Tongue (tissue), 3 donors: ENCODE measurements at places on chromosomes 7 and 10. TPM values are rescaled to one million over a fixed set of nuclear protein-coding genes. Genes with fewer than 3 reads are reported as not detected.

DNA sequence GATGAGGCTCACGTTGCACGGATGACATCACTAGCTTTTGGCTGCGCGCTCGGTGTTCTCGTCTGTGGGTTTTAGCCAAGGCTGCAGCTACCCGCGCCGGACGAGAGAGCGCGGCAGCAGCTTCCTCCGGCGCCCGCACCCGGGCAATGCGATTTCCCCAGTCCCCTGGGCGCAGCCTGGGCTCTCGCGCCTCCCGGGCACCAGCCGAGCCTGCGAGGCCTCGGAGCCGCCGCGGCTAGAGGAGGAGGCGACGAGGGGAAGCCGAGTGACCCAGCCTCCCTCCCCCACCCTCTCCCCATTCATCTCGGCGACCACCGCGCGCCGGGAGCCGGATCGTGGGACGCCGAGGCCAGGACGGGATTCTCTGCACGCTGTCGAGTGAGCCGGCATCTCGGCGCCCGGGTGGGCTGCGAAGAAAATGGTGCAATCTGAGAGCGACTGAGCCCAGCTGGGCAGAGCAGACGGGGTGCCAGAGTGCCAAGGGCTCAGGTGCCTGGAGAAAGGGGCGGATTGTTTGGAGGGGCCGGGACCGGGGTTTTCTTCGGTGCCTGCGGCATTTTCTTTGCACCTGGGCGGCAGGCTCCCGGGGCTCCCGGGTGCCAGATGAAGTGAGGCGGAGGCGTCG, 1.2 kb upstream of the TMEM178B start:
- peak; percentile 80 for DNase-seq

DNA sequence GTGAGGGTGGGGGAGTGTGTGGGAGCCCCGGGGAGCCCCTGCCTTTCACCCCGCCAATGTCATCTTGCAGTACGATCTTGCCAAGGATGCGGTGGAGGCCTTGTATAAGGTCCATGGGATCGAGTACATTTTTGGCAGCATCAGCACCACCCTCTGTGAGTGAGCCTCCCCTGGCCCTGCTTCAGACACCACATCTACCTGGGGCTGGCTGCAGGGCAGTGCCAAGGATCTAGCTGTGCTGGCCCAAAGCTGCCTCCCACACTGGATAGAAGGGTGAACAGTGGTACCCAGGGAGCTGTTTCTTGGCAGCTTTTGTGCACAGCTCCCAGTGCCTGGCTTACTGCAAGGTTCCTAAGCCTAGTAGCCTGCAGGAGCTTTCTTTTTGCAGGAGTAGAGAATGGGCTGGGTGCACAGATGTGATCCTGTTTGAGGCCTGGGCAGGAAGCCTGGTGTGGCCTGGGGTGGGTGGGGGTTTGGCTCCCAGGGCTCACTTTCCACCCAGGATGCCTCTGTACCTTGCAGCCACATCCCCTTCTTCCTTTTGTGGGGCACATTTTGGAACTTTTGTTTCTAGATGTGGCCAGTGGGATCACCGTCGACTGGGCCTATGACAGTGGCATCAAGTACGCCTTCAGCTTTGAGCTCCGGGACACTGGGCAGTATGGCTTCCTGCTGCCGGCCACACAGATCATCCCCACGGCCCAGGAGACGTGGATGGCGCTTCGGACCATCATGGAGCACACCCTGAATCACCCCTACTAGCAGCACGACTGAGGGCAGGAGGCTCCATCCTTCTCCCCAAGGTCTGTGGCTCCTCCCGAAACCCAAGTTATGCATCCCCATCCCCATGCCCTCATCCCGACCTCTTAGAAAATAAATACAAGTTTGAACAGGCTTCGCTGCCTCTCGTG, 12.2 kb upstream of the CPA1 start:
- no peak for DNase-seq

GRCh38 chr7:16609842-16610450, 35.6 kb downstream of the ANKMY2 start:
- no peak for DNase-seq

DNA sequence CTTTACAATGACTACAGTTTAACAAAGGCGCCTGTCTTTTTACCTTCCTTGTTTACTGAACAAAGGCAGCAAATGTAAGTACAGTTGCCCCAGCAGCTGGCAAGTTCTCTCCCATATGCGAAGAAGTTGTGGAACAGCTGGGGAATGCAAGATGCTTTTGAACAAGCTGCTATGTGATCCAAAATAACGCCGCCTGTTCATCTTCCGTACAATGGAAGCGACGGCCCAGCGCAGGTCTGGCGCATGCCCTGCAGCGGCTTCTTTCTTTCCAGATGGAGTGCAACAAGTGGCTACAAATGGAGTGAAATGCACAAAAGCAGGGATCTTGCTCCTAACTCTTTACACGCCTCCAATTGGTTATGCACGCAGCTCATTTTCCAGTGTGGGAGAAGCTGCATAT, 97.0 kb upstream of the SVIL start:
- peak; percentile 94 for DNase-seq

- peak; percentile 11 for DNase-seq
Measured at GRCh38 chr7:14622559-14622958, 280.0 kb downstream of the DGKB start.

GRCh38 chr7:45130910-45131309, 19.4 kb upstream of the TBRG4 start:
- no peak for DNase-seq

DNA sequence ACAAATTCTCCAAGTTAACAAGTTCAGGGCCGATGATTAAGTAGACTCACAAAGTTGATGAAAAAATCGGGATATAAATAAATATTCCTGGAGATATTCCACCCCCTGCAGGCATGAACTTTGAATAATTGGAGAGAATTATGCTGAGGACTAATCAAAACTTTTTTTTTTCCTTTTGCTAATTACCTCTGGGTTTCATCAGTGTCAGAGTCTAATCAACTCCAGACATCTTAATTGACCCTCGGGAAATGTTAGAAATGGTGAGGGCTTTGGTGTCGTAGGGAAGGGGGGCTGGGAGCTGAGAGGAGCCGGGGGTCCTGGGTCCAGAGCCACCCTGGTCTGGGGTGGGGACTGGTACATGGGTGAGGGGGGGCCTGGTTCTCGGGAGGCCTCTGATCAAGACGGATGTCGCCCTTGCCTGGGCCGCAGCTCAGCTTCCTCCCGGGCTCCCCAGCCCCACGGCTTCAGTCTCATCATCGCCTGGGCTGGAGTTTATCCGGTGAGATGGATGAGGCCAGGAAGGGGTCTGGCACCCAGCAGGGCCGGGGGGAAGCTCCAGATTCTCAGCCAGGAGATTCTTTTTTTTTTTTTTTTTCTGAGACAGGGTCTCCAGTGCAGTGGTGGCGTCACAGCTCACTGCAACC, 30.4 kb upstream of the ELFN1 start:
- peak; percentile 37 for DNase-seq

DNA sequence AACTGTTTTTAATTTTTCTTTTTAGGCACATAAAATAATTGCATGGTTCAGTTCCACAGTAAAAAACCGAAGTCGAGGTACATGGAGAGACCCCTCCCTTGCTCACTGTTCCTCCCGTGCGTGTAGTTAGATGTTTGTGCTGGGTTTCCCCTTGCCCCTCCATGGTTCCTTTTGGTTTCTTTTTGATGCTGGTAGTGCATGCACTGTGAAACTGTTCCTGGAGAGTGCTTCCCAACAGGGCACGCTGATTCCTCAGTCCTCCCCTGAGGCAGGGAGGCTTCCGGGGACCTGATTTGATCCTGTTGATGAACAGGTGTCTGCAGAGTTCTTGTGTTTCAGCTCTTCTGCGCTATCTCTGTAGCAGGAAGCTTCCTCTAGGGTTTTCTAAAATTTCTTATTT, 69.5 kb downstream of the ADCY1 start:
- no peak for DNase-seq

DNA sequence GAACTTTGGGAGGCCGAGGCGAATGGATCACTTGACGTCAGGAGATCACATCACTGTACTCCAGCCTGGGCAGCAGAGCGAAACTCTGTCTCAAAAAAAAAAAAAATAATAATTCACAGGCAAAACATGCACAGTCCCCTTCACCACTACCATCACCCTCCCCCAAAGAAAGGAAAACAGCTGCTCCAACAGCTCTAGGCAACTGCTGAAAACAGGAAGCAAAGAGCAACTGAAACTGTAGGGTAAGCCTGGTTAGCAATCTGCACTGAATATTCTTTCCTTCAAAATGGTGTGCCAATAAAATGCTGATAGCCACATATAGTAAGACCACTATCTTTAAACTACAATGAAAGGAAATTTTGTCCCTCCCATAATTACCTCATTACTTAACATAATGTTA, 11.8 kb downstream of the NT5C2 start:
- peak; percentile 79 for DNase-seq

GRCh38 chr7:111561654-111561903, 713 bp downstream of the IMMP2L start:
- no peak for DNase-seq

Gene SNX13
- 71.7 TPM for total RNA-seq

Gene EGFR
- total RNA-seq = 58.1 TPM

Gene SPDYE8
- total RNA-seq = not detected
